Brain pericyte (primary cell): ENCODE measurements at places on chromosomes 7 and 10.

GRCh38 chr10:693506-693905 is 4.0 kb upstream of the DIP2C start:
- no peak for DNase-seq

- DNase-seq, result no peak
Measured at GRCh38 chr10:79984851-79985250, 35.9 kb upstream of the SFTPD start.

GRCh38 chr10:80702143-80702542 is 164.4 kb downstream of the SH2D4B start:
- DNase-seq, result no peak

DNA sequence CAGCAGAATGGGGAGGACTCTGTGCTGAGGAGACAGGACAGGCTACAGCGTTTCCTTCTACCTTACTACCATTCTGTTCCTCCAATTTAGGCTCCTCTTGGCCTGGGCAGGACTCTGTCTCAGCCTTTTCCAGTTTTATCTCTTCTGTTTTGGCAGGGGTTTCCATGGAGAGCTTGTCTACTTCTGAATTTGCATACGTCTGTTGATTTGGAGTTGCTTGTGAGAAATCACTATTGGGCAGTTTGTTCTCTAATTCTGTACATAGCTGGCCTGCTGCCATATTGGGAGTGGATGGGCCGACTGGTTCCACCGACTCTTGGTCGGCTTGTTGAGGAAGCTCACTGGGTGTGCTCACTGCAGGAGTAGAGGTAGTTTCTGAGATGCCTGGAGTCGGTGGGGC is 136.8 kb downstream of the GALNT11 start:
- no peak for DNase-seq

- no peak for DNase-seq
Measured at GRCh38 chr10:73625004-73625883, 16.0 kb downstream of the MYOZ1 start.

DNA sequence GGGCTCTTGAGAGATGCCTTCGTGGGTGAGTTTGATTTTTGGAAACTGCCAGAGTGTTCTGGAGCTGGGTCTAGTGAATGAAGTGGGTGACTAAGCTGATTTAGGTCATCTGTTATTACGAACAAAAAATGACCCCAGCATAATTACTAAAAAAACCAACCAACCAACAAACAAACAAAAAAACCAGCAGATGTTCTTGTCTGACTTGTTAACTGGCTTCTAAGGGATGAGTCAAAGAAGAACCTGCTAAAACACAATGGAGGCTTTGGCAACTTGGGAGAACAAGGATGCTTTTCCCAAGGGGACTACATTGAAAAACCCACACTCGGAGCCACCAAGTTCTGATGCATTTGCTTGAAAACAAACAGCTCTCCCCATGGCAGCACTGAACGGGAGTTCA is 11.5 kb downstream of the TACR2 start:
- DNase-seq, result no peak

GRCh38 chr7:20510573-20510900 is 104.9 kb upstream of the ABCB5 start:
- no peak for DNase-seq
